ENCODE measurements at places on chromosomes 5 and 9. TPM values are rescaled to one million over a fixed set of nuclear protein-coding genes. Genes with fewer than 3 reads are reported as not detected.

The IFNA13 gene
- not detected for total RNA-seq

The CCNJL gene
- total RNA-seq: 3.5 TPM

The GIN1 gene
- 7.0 TPM for total RNA-seq

The NUTM2G gene
- not detected for total RNA-seq

The POU5F2 gene
- 2.8 TPM for total RNA-seq

The GABRA6 gene
- not detected for total RNA-seq

The NR2F1-AS1 gene
- 16.8 TPM for total RNA-seq

The SHISAL2B gene
- total RNA-seq: not detected

The CA9 gene
- 8.8 TPM for total RNA-seq

Measured in aorta (tissue), 5 donors.